Calu3 (cell line): ENCODE measurements at places on chromosomes 11 and 22. TPM values are rescaled to one million over a fixed set of nuclear protein-coding genes. Genes with fewer than 3 reads are reported as not detected.

DNA sequence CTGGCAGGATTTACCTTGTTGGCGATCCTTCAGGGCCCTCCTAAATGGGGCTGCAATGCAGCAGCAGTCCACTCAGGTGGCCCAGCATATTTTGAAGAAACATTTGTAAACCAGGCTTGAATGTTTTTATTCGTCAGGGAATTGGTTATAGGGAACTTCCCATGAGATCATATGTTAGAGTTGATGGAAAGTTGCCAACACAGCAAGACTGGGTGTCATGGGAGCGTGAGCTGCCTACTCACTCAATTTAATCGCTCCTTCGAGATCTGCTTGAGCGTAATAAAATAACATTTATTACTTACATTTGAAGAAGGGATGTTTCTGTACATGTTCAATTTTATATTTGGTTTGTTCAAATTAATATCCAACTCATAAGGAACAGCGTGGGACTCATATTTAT lies 19.4 kb downstream of the OR2AT4 start:
- no peaks in the 10 kb centered on the region for H3K27me3 ChIP-seq
- H3K27ac ChIP-seq = no peak overlapping the region
- H3K36me3 ChIP-seq = no peaks in the 10 kb centered on the region
- no peak overlapping the region for H3K4me3 ChIP-seq
- H3K4me1 ChIP-seq = no peaks in the 10 kb centered on the region

DNA sequence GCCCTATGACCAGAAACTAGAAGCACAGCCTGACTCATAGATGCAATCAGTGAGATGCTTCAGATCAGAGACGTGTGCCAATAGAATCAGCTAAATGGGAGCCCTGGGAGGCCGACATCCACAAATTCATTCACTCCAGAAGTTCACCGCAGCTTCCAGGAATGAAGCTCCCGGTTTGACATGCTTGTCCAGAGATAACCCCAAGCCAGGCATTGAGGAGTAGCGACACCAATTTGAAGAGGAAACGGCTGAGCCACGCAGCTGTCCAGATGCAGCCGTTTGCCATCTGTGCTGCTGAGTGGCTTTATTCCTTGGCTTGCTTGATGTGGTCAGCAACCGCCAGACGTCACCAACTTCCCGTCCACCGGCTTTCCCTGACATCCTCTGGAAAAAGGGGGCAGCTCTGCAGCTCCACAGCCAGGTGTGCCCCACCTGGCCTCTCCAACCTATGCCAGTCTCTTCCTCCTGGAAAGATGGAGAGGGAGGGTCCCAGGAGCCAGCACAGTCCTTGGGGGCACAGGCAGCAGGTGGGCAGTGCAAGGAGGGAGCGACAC lies 123.9 kb upstream of the OPCML start:
- no peak overlapping the region for H3K27ac ChIP-seq
- H3K36me3 ChIP-seq = no peaks in the 10 kb centered on the region
- H3K4me3 ChIP-seq = no peak overlapping the region
- no peaks in the 10 kb centered on the region for H3K4me1 ChIP-seq

- no peaks in the 10 kb centered on the region for H3K36me3 ChIP-seq
- no peaks in the 10 kb centered on the region for H3K4me1 ChIP-seq
- H3K27me3 ChIP-seq = no peaks in the 10 kb centered on the region
- no peak overlapping the region for H3K4me3 ChIP-seq
Observed at GRCh38 chr11:83364500-83365045, 78.4 kb upstream of the CCDC90B start.

DNA sequence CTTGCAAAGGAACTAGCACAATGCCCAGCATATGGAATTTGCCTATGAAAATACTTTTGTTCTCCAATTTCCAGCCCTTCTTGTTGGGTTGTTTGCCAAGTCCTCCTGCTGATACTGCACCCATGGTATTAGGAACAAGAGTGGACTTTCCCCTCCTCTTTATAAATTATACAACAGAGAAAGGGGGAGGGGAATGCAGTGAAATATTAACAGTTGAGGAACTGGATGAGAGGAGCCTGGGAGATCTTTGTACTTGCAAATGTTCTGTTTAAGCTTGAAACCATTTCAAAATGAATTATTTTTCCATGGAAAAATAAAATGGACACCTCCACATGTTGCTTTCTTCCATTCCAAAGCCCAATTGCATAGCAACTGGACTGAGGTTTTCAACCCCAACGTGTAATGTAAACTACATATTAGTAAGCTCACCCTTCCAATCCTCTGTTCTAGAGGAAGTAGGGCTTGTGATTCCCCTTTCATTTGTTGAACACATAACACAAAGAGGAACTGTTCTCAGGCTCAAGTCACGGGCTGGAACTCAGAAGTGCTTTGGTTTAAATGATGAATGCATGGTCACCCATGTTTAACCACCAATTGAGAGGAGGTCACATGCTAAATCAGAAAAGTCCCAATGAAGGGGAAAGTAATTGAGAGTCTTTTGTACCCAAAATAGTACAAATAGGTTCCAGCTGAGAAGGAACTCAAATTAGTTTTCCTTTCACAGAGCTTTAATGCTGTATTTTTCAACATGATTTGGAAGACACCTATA lies 66.2 kb upstream of the ZC3H12C start:
- no peak overlapping the region for H3K4me3 ChIP-seq
- H3K36me3 ChIP-seq = no peaks in the 10 kb centered on the region
- no peaks in the 10 kb centered on the region for H3K4me1 ChIP-seq
- no peak for DNase-seq

DNA sequence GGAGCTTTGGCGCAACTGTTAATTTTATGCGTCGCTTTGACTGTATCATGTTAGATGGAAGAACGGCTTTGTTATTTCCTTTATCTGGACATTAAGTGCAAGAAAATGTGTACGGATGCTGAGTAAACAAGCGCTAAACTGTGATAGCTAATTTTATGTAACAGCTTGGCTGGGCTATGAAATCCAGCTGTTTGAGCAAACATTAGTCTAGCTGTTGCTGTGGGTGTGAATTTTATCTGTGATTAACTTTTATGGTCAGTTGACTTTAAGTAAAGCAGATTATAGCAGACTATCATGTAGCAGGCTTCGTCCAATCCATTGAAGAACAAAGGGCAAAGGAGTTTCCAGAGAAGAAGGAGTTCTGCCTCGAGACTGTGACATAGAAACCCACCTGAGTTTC lies 14.0 kb downstream of the OR8A1 start:
- H3K27me3 ChIP-seq = peaks cover 40% of the 10 kb centered on the region
- no peak overlapping the region for H3K27ac ChIP-seq
- H3K4me3 ChIP-seq = no peak overlapping the region

DNA sequence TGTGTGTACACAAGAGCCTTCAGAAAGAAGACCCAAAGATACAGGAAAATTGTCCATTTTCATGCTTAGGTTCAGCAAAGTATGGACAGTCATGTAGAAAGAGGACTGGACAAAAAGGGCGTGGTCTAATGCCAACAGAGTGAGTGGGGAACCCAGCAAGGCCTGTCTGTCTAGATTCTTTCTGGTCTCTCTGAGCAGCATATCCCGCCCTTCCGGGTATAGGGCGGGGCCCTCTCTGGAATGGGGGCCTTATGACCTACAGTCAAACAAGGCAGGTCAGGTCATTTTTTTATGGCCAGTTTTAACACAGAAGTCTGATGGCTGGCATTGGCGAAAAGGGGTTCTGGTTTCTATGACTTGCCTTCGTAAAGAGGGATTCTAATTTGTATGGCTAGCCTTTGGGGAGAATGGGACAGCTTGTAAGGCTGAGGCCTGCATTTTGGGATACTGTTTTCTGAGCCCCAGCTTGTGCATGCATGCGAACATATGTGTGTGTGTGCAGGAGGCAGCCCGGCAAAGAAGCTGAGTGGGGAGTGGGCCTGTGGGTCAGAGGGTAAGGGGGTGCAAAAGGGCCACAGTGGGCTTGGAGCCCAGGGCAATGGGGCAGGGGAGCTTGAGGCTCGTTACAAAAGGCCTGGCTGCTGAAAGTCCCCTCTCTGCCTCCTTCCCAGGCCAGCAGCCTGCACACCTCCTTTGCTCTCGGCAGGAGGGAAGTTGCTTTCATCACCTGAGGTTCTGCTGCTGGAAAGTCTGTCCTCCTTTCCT lies 130.5 kb upstream of the B3GAT1 start:
- peak; percentile 39 for DNase-seq
- H3K36me3 ChIP-seq = no peaks in the 10 kb centered on the region
- H3K4me1 ChIP-seq = no peaks in the 10 kb centered on the region
- no peak overlapping the region for H3K27ac ChIP-seq
- no peak overlapping the region for H3K4me3 ChIP-seq

- no peaks in the 10 kb centered on the region for H3K4me1 ChIP-seq
- H3K4me3 ChIP-seq = no peak overlapping the region
- DNase-seq = no peak
- H3K36me3 ChIP-seq = no peaks in the 10 kb centered on the region
Observed at GRCh38 chr11:121091492-121092152, 9.4 kb upstream of the TECTA start.

The INSC gene
- not detected in 2 replicates for total RNA-seq

The OR5M3 gene
- not detected in 2 replicates for total RNA-seq

The OR56A4 gene
- total RNA-seq = 0.26 TPM in 1 of 2 replicates, not detected in the other

The GRIA4 gene
- not detected in 2 replicates for total RNA-seq
